ENCODE measurements at places on chromosomes 6 and 20.

DNA sequence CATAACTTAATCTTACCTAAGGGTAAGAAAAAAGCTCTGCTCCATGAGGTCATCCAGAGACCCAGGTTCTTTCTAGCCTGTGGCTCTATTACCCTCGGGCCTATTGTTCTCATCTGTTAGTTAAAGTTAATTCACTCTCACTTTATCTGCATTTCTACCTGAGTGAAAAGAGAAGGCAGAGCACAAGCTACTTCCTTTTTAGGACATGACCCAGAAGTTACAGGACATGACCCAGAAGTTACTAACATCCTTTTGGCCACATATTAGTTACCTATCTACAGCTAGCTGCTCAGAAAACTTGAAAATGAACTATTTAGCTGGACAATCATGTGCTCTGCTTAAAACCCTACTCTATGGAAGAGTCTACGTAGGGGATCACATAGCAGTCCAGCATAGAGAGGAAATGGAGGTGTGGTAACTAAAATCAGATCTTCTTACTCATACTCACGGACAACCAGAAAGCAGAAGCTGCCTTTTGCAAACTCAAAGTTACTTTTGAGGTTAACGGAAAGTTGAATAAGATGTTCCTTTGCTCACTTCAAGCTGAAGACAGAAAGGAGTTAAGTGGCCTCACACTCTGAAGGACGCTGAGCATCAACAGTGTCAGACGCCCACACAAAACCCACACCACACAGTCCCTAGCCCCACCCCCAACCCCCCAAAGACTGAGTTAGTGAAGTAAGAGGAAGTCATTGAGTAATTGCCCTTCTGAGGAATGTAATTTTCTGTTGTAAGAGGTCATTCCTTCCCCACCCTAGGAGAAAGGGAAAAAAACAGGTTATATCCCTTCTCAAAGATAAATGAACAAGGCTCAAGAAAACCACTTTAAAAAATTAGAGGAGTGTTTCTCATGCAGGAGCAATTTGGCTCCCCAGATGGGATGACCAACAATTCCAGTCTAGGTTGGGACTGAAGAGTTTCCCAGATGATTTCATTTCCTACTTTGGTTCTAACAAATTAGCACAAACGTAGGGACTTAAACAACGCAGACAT is 45.9 kb upstream of the TAB2 start:
- peak; percentile 18 for DNase-seq

- no peak for DNase-seq
Observed at GRCh38 chr6:4577406-4577805, 198.8 kb upstream of the CDYL start.

DNA sequence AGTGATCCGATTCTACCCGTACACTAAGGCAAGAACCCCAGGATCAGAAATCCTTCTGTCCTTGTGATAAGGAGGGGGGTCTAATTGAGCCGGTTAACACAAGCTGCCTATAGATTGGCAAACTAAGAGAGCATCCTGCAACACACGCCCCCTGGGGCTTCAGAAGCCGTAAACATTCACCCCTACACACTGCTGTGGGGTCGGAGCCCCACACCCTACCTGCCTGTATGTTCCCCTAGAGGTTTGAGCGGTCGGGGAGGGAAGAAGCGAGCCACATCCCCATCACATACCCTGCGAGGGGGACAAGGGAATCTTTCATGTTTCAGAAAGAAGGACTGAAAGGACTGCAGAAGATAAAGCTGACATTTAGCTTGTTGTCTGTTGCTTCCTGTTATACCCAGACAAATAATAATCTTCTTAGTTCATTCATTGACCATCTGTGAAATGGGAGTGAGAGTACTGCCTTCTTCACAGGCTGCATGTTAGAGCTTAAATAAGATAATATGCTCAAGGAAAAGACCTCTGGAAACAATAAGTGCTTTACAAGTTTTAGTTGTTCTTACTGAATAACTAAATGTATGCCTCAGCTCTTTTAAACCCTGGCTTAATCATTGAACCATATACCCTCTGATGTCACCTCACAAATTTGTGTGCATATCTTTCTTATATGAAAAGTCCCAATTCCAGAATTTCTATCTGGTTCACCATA is 74.2 kb upstream of the RNF217 start:
- DNase-seq, result no peak

GRCh38 chr6:154773610-154774089 is 40.4 kb downstream of the SCAF8 start:
- DNase-seq, result no peak

DNA sequence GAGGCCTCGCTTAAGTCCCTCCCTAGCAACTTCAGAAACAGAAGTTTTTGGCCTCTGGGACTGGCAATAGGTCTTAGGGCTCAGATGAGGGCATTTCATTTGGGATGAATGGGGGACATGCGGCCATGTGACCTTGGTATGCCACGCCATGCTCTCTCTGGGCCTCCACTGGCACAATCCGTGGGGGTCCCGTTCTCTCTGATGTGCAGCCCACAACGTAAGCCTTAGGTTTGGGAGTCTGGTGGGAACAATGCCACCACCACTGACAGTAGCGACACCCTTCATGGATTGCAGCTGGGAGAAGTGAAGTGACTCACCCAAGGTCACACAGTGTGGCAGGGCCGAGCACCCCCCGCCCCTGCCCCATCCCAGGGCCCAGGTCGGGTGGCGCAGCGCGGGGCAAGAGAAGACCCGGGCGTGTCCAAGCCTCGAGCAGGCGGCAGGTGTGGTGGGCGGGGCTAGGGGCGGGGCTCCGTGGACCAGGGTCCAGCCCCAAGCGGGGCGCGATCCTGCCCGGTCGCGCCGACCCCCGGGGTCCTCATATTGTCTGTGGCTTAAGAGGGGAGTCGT is 864 bp upstream of the CEBPB start:
- no peak for DNase-seq

Measured in bone marrow (tissue), 2 donors.